ENCODE measurements at places on chromosomes 4 and X.

- DNase-seq, result no peak
Observed at GRCh38 chrX:17500145-17500579, 125.2 kb downstream of the NHS start.

GRCh38 chr4:168409089-168409801 lies 71.0 kb downstream of the DDX60L start:
- DNase-seq, result no peak

GRCh38 chr4:4419896-4420295 lies 33.0 kb downstream of the NSG1 start:
- no peak for DNase-seq

GRCh38 chrX:47145395-47146120 lies 537 bp downstream of the RBM10 start:
- no peak for DNase-seq

GRCh38 chrX:37786624-37787422 lies 7.0 kb downstream of the CYBB start:
- DNase-seq, result no peak

All from eye (tissue), 1 donor.